ENCODE measurements at places on chromosomes 1 and 21.

- DNase-seq, result no peak
These were observed 37.2 kb downstream of the SLC37A1 start for GRCh38 chr21:42550817-42551216.

DNA sequence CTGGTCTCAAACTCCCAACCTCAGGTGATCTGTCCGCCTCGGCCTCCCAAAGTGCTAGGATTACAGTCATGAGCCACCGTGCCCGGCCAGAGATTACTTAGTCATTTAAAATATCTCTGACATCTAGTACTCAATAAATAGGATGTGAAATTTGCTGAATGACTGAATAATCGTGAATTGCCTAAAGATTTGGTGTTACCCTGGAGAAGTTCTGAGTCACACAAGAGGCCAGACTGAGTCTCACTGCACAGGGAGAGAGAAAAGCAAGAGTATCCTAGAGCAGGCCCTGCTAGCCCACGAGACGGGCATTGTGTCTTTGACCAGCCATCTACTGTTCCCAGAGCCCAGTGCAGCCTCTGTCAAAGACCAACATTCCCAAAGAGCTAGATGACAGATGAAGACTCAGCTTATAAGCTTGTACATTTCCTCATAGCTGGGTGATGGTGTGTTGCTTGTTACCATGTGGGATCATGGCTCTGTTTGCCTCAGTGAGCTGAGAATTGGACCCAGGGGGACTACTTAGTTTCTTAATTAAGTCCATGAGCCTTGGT is 5.6 kb upstream of the EIF4G3 start:
- no peak for DNase-seq

GRCh38 chr21:28737674-28738419 is 254.8 kb downstream of the LTN1 start:
- peak; percentile 30 for DNase-seq

DNA sequence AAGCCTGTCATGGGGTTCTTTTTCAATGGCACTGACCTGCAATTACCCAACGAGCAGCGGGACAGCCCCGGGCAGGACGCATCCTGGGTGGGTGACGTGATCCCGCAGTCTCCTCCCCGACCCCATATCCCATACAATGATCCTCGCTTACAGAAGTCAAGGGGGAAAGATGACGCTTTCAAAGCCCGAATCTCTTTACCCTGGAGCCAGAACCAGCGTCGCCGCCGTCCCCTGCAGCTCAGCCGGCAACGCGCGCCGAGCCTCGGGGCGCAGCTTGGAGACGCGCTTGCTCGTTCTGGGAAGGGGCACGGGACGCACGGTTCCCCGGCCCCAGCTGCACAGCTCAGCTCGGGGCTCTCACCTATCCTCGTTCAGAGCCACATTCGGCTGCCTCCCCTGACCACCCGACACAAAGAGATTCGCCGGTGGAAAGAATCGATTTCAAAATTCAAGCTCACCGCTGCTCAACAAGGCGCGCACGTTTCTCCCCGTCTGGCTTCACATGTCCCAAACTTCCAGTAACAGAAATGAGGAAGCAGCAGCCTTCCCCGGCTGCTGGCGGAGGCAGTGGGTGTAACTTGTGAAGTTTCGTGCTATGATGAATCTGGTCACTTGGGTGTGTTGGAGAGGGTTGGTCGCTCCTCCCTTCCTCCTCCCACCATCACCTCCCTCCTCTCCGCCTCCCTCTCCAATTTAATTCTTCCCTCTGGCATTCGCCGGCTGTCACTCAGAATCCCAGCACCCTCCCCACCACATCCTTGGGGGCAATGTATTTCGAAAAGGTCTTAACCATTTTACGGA is at the start of gene TIAM1:
Gene TIAM1, minus strand, starts transcription at position 582 of the 801 bp plus-strand sequence. CDS start 77,289 bp downstream, outside the sequence.
- peak; percentile 48 for DNase-seq

DNA sequence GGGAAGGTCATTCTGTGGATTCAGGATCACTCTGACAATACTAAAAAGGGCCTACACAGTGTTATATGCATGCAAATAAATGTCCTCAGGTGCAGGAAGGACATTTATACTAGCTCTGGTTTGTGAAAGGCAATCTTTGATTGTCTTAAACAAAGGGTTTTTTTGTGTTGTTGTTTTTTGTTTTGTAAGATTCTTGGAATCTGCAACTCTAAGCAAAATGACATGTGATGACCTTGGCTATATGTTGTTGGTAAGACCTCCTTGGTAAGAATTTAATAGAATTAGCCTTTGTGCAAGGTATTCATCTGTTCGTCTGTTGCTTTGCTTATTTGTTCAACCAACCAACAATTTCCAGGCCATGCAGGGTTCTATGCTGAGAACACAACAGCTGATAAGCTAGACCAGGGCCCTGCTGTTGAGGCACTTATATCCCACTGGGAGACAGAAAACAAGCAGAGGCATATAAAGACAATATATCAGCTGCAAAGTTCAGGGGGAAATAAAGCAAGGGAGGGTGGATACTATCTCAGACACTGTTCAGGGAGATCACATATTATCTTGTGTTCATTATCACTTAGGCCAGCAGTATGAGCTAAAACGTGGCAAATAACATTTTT is 60.3 kb downstream of the FH start:
- DNase-seq, result no peak

DNA sequence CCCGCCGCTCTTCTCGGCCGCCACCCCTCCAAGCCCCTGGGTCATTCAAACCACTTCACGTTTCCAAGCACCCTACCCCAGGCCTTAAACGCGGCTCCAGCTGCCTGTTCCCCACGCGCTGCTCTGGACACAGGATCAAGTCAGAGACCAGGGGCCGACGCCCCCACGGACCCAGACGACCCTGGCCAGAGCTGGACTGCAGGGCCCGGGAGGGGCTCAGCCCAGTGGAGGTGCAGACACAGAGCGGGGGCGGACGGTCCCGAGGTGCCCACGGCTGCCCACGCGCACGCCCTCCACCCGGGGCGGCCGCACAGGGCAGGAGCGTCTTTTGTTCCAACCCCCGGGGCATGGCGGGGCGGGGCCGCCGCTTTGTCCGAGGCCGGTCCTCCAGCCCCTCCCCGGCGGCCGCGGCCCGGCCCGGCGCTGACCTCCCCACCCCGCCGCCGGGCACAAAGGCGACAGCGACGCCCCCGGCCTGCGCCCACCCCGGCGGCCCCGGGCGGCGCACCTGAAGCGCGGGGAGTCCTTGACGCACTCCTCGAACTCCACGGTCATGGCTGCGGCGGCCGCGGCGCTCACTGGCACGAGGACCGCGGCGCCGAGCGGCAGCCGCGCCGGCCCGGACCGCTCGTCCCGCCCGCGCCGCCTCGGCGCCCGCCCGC is 338 bp downstream of the ACAP3 start:
- DNase-seq, result no peak

GRCh38 chr1:56864430-56864829 is 9.8 kb downstream of the C8A start:
- DNase-seq, result no peak

- DNase-seq, result no peak
These were observed 29.2 kb downstream of the ARID4B start for GRCh38 chr1:235298758-235299157.

GRCh38 chr1:22273686-22274681 is 131.1 kb upstream of the WNT4 start:
- DNase-seq, result no peak

DNA sequence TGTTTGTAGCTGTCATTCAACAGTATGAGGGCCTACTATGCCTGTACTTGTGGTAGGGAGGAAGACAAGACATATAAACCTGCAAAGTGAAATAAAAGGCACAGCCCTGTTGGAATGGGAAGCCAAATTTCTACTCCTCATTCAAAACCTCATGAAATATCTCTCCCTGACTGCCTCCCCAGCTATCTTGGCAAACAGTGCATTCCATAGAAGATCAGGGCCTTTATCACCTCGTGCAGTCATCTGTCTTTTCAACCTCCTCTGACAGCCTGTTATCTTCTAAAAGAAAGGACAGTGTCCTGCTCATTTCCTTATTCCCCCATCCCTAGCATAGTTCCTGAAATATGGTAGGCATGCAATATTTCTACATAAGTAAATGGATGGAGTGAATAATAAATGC is 71.0 kb downstream of the SH3GLB1 start:
- no peak for DNase-seq

DNA sequence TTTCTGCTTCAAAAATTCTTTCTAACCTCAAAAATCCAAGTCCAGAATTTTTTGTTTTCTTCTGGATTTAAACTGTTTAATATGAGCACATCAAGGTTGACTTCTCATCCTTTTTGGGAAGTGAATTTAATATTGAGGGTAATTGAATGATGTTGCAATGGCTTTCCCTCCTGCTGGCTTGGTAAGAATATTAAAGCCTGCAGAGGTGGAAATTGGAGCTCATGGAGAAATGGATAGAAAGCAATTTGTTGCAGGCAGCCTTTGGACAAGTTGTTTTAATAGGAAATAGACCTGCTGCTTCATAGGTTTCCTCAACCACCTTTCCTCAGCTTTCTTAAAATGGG is 124.7 kb downstream of the SYT2 start:
- no peak for DNase-seq

DNA sequence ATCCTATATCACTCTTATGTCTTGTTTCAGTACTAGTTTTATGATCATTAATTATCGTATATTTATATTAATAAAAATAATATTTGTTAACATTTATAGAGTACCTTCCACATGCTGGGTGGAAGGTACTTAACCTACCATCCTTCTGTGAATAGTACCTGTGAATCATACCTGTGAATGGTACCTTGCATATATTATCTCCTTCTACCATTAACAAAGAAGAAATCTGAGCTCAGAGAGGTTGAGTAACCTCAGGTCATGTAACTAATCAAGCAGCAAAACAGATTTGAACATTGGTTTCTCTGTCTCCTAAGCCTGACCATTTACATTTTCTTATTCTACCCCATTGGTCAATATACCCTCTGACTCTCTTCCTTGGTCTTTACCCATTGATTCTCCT is 174.4 kb upstream of the UBE2U start:
- no peak for DNase-seq

DNA sequence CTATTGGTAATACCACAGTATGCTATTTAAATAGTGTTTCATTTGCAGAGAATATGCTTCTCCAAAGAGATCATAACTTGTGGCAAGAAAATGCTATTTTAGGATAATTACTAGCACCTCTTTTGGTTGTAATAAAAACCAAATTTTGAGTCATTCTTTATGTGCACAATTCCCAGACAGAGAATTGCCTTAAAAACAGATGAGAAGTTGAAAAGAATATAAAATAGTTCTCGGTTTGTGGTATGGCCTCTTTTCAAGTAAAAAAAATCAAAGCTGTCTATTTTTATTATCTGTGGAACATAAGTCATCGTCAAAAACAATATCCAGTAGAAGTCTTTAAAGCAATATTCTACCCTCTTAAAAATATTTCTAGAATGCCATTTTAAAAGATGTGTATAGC is 185.9 kb downstream of the GREM2 start:
- DNase-seq, result no peak

- no peak for DNase-seq
These were observed 40.7 kb upstream of the PDE4B start for GRCh38 chr1:65751961-65752360.

GRCh38 chr1:119715542-119715941 is 3.8 kb downstream of the PHGDH start:
- DNase-seq, result peak; percentile 40
